Tibial nerve (tissue), 4 donors: ENCODE measurements at places on chromosomes 16 and 17. TPM values are rescaled to one million over a fixed set of nuclear protein-coding genes. Genes with fewer than 3 reads are reported as not detected.

Gene MYO15A
- total RNA-seq: 2.6 TPM

Gene CCL14
- 14.4 TPM for total RNA-seq

Gene LUC7L3
- total RNA-seq: 80.8 TPM

Gene TELO2
- total RNA-seq: 84.6 TPM

Gene ARHGDIG
- total RNA-seq: not detected

Gene KRTAP3-2
- total RNA-seq: not detected

Gene OR1A1
- total RNA-seq: not detected

Gene KRTAP4-9
- total RNA-seq: not detected

DNA sequence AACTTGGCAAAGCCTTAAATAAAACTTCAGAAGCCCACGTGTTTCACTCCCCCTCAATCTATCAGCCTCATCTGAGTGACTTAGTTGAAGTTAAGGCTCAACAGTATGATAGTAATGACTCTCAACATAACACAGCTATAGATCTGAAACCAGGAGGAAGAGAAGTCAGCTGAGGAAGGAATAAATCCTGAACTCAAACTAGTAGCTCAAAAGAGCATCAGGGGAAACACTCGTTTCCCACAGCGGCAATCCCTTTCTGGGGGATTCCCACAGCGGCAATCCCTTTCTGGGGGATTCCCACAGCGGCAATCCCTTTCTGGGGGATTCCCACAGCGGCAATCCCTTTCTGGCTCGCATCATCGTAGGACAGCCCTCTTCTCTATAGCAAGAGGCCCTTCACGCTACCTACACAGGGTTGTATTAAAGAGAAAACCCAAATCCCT is 56.8 kb downstream of the ZZEF1 start:
- no peak overlapping the region for H3K27ac ChIP-seq
- peaks cover 5% of the 10 kb centered on the region for H3K36me3 ChIP-seq
- no peaks in the 10 kb centered on the region for H3K27me3 ChIP-seq
- H3K4me3 ChIP-seq: no peak overlapping the region
- DNase-seq: no peak

DNA sequence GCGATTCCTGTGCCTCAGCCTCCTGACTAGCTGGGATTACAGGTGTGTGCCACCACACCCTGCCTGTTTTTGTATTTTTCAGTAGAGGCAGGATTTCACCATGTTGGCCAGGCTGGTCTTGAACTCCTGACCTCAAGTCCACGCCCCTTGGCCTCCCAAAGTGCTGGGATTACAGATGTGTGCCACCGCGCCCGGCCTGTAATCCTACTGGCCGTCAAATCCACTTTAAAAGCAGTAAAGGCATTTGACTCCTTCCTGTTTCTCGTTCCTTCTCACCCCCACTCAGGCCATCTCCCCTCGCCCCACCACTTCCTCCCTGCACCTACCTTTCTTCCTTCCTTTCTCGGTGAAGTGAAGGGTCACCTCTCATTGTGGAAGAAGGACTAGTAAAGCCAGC is 69.4 kb upstream of the CREBBP start:
- DNase-seq: no peak
- H3K27ac ChIP-seq: peak overlapping the region; percentile 57
- H3K36me3 ChIP-seq: no peaks in the 10 kb centered on the region

DNA sequence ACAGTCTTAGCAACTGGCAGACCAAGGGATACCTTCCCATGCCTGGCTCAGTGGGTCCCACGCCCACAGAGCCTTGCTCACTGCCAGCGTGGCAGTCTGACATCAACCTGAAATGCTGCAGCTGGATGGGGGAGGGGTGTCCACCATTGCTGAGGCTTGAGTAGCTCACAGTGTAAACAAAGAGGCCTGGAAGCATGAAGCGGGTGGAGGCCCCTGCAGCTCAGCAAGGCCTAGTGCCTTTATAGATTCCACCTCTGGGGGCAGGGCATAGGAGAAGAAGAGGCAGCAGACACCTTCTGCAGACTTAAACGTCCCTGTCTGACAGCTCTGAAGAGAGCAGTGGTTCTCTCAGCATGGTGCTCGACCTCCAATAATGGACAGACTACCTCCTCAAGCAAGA is 263.2 kb downstream of the KIF2B start:
- no peaks in the 10 kb centered on the region for H3K36me3 ChIP-seq
- H3K4me3 ChIP-seq: no peak overlapping the region
- no peak overlapping the region for H3K27ac ChIP-seq
- no peaks in the 10 kb centered on the region for H3K4me1 ChIP-seq
- H3K27me3 ChIP-seq: no peaks in the 10 kb centered on the region

GRCh38 chr17:6102615-6103014 is 32.4 kb downstream of the WSCD1 start:
- no peak for DNase-seq
- H3K4me3 ChIP-seq: no peak overlapping the region
- no peak overlapping the region for H3K27ac ChIP-seq

DNA sequence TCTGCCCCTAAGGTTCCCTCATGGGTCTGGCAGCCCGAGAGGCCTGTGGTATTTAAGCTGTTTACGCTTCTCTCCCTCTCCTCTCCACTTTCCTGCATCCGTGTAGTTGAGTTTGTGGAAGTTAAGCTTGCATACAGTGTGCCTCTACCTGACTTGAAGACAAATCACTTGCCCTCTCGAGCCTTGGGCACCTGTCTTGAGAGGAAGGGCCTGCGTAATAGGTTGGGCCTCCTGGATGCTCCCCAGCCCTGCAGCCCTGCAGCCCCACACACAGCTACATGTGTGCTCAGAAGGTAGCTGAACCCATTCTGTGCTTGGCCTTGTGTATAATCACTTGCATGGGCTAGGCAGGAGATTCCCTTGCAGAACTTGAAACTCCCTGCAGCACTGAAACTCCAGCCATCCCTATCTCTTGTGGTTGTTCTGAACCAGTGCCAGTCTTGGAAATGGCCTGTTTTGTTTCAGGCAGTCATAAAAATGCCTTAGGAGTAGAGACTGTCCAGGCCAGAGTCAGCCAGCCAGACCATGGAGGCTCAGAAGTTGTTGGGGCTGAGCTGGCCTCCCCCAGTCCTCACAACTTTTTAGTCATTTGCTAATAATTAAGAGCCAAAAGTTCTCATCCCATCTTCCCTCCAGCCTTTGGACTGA is 134.6 kb downstream of the CLEC16A start:
- peaks cover 27% of the 10 kb centered on the region for H3K4me1 ChIP-seq
- H3K4me3 ChIP-seq: no peak overlapping the region
- H3K27me3 ChIP-seq: no peaks in the 10 kb centered on the region
- no peak overlapping the region for H3K27ac ChIP-seq

DNA sequence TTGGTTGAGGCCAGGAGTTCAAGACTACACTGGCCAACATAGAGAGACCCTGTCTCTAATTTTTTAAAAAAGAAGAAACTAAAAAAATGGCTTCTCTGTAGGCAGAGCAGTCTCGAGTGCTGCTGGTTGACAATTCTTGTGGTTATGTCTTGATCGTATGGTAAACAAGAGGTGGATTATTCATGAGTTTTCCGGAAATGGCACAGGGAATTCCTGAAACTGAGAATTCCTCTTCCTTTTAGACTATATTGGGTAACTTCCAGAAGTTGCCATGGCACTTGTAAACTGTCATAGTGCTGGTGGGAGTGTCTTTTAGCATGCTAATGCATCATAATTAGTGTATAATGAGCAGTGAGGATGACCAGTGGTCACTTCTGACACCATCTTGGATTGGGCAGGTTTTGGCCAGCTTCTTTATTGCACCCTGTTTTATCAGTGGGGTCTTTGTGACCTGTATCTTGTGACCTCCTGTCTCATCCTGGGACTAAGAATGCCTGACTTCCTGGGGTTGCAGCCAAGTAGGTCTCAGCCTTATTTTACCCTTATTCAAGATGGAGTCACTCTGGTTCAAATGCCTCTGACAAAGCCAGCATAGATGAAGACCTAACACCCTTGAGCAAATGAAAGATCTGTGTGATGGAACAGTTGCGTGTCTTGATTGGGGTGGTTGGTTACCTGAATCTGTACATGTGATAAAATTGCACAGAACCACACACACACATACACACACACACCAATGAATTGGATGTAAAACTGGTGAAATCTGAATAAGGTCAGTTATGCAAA is 30.2 kb downstream of the BMERB1 start:
- no peaks in the 10 kb centered on the region for H3K4me1 ChIP-seq
- no peak overlapping the region for H3K27ac ChIP-seq

DNA sequence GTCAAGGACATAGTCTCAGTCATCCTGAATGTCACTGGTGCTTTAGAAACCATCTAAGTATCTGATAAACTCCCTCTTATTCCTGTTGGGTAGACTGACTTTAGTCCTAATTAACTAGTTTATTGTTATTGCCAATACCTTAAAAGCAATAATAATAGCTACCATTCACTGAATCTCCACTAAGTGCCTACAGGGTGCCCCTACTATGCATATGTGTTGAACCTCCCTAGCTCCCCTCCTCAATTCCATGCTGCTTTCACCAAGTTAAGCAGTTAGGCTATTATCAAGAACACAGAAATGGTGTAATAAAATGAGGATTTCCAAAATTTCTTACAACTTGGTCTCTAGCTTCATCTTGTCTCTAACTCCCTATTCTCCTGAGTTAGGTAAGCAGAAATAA is 87.5 kb upstream of the MTMR4 start:
- no peak overlapping the region for H3K4me3 ChIP-seq
- H3K36me3 ChIP-seq: no peaks in the 10 kb centered on the region
- no peaks in the 10 kb centered on the region for H3K27me3 ChIP-seq
- no peak for DNase-seq
- no peak overlapping the region for H3K27ac ChIP-seq

GRCh38 chr16:58814348-58814801 is 80.3 kb upstream of the GOT2 start:
- H3K4me1 ChIP-seq: peaks cover 6% of the 10 kb centered on the region
- no peaks in the 10 kb centered on the region for H3K36me3 ChIP-seq
- no peak overlapping the region for H3K27ac ChIP-seq
- H3K27me3 ChIP-seq: no peaks in the 10 kb centered on the region
- no peak overlapping the region for H3K4me3 ChIP-seq

- no peak for DNase-seq
- peaks cover 24% of the 10 kb centered on the region for H3K4me1 ChIP-seq
- H3K27me3 ChIP-seq: no peaks in the 10 kb centered on the region
- H3K36me3 ChIP-seq: no peaks in the 10 kb centered on the region
- no peak overlapping the region for H3K27ac ChIP-seq
Measured at GRCh38 chr17:73598212-73598611, 46.0 kb downstream of the SDK2 start.

DNA sequence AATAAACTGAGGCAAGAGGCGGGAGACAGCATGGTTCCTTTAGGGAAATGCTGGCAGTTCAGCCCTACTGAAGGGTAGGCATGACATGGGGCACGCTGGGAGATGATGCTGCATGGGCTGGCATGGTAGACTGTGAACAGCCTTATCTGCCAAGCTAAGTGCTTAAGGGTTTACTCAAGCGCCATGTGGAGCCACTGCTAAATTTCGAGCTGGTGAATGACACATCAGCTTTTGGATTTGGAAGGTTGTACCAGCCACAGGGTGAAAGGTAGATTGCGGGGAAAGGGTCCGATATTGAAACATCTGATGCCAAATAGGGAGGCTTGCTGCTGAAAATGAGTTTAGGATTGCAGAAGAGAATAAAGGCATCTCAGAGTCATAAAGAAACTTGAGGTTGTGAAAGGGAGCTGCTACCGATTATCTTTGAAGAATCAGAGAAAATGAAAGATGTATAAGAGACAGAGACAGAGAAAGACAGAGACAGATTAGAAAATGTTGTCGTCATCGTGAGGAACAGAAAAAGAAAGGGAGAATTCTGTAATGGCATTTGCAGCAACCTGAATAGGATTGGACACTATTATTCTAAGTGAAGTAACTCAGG is 16.3 kb downstream of the PIK3R5 start:
- H3K27me3 ChIP-seq: no peaks in the 10 kb centered on the region
- H3K27ac ChIP-seq: no peak overlapping the region
- no peaks in the 10 kb centered on the region for H3K36me3 ChIP-seq
- H3K4me3 ChIP-seq: no peak overlapping the region

DNA sequence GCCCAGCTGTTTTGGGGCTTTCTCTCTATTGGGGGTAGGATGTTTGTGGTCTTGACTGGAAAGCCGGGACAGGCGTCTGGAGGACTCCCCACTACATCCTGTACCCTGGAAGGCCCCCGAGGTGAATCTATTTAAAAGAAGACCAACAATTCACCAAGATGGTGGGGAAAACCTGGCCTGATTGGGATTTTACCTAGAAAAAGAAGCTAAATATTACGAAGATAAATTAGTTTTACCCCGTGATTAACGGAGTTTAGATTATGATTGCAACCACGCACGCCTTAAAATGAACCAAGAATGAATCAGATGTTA is 779 bp upstream of the CCDC102A start:
- peak overlapping the region; percentile 93 for H3K27ac ChIP-seq
- no peak for DNase-seq
- H3K36me3 ChIP-seq: no peaks in the 10 kb centered on the region
- H3K27me3 ChIP-seq: no peaks in the 10 kb centered on the region

GRCh38 chr16:14502932-14503741 is 126.9 kb downstream of the PARN start:
- peaks cover 4% of the 10 kb centered on the region for H3K36me3 ChIP-seq
- DNase-seq: no peak
- no peaks in the 10 kb centered on the region for H3K27me3 ChIP-seq

GRCh38 chr17:40793832-40794231 is 5.9 kb downstream of the KRT28 start:
- no peaks in the 10 kb centered on the region for H3K4me1 ChIP-seq
- no peak for DNase-seq
- H3K27ac ChIP-seq: no peak overlapping the region

GRCh38 chr16:80023865-80024264 is 423.3 kb upstream of the MAF start:
- no peaks in the 10 kb centered on the region for H3K4me1 ChIP-seq
- no peaks in the 10 kb centered on the region for H3K36me3 ChIP-seq
- H3K27ac ChIP-seq: no peak overlapping the region
- H3K4me3 ChIP-seq: no peak overlapping the region

GRCh38 chr17:4204190-4204589 is 59.6 kb downstream of the ANKFY1 start:
- no peak overlapping the region for H3K4me3 ChIP-seq
- no peak for DNase-seq
- no peaks in the 10 kb centered on the region for H3K36me3 ChIP-seq
- H3K4me1 ChIP-seq: peaks cover 15% of the 10 kb centered on the region
- peak overlapping the region; percentile 54 for H3K27ac ChIP-seq
- no peaks in the 10 kb centered on the region for H3K27me3 ChIP-seq

DNA sequence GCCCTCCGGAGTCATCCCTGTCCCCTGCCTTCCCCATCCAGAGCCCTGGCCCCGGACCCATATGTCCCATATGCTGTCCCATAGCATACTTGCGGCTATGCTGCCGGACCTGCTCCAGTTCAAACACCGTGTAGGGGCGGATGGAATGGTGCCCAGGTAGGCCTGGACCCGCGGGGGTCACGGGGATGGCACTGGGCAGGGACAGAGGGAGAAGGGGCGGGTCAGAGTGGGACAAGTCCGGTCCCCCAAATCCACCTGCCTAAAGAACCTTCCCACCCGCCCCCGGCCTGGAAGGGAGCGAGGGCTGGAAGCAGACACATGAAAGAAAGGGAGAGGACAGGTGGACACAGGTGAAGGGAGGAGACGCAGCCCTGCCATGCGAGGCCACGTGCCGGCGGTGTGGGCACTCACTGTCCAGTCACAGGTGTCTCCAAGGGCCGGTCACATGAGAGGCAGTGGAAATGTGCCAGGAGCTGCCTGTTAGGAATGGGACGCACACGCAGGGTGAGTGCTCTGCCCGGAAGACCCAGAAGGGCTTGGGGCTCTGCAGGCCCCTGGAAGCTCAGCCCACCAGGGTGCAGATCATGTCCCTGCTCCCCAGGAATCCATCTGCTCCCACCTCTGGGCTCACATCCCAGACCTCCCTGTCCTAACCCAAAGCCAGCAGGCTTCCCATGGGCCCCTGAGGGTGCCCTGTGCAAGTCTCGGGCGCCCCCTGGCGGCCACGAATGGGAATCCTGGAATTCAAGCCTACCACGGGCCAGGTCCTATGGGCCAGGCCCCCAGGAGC is 14.0 kb downstream of the UBALD2 start:
- H3K36me3 ChIP-seq: no peaks in the 10 kb centered on the region
- H3K4me3 ChIP-seq: no peak overlapping the region
